NCI-H226 (cell line): ENCODE measurements at places on chromosomes 16 and 17.
A peak's percentile ranks its signal among the peaks of the same experiment; 100 is the strongest.

- no peak for DNase-seq
Measured at GRCh38 chr16:14608111-14608566, 21.9 kb downstream of the PARN start.

- peak; percentile 56 for DNase-seq
Measured at GRCh38 chr17:82754297-82755208, 2.7 kb downstream of the TBCD start.

GRCh38 chr16:11624636-11625607, 38.2 kb upstream of the LITAF start:
- no peak for DNase-seq

GRCh38 chr16:85420501-85421337, 192.4 kb upstream of the GSE1 start:
- DNase-seq, result peak; percentile 20

GRCh38 chr17:41773731-41774193, 12.7 kb downstream of the JUP start:
- no peak for DNase-seq

- no peak for DNase-seq
Measured at GRCh38 chr17:79742951-79743476, 12.3 kb downstream of the ENPP7 start.

DNA sequence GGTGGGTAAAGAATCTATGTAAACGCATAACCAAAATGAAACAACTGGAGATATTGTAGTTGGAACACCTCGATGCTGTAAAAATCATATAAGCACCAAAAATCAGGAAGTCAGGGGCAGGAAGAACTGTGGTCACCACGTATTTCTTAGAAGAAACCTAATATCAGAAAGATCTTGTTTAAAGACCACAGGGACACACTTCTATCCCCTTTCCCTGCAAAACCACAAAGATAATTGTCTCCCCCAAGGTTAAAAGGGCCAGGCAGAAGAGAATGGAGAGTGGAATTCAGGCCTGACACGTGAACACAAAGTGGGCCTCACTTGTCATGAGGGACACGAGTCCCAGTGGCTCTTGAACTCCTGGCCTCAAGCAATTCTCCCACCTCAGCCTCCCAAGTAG, 68.1 kb downstream of the GSG1L start:
- no peak for DNase-seq

- DNase-seq, result peak; percentile 38
Measured at GRCh38 chr17:7220593-7221277, 997 bp downstream of the ACADVL start.

DNA sequence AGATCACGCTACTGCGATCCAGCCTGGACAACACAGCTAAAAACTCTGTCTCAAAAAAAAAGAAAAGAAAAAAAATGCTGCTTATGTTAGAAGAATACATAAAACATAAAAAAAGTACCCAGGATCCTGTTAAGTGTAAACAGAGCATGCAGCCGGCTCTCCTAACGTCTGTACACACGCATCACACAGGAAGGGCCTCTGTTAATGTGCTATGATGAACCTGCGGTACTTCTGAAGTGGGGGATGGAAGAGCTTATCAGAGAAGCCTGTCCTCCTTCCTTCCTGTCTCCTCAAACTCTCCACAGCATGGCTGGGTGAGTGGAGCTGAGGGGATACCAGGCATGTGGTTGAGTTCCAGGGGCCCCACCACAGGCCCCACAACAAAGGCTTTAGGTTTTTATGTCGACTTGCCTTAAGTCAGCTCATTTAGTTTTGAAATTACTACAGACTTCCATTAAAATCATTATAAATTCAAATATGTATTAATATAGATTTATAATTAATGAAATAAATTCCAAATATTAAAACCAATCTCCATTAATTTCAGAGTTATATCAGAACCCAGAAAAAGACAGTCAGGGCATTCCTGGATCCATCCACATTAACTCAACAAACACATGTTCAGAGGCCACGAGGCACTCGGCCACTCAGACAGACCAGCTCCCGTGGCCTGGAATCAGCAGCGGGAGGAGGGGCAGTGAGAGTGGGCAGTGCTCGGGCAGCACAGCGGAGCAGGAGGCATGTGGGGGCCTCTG, 11.7 kb downstream of the CCDC57 start:
- no peak for DNase-seq
